ENCODE measurements at places on chromosomes 7 and 10.

DNA sequence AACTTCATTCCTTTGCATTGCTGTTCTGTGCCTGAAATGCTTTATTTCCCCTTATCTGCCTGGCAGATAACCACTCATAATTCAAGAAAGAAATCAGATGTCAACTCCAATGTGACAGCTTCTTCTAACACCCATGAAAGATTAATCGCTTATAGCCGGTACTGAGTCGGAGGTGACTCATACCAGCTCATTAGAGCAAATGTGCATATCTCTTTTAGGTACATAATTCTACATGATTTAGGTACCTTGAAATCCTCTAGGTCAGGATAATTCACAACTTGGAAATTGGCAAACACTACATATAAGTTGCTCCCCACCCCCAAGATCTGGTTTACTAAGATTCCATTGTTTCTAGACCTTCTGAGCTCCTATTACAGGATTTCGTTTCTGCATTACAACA lies 554.4 kb upstream of the SORCS1 start:
- DNase-seq = no peak

DNA sequence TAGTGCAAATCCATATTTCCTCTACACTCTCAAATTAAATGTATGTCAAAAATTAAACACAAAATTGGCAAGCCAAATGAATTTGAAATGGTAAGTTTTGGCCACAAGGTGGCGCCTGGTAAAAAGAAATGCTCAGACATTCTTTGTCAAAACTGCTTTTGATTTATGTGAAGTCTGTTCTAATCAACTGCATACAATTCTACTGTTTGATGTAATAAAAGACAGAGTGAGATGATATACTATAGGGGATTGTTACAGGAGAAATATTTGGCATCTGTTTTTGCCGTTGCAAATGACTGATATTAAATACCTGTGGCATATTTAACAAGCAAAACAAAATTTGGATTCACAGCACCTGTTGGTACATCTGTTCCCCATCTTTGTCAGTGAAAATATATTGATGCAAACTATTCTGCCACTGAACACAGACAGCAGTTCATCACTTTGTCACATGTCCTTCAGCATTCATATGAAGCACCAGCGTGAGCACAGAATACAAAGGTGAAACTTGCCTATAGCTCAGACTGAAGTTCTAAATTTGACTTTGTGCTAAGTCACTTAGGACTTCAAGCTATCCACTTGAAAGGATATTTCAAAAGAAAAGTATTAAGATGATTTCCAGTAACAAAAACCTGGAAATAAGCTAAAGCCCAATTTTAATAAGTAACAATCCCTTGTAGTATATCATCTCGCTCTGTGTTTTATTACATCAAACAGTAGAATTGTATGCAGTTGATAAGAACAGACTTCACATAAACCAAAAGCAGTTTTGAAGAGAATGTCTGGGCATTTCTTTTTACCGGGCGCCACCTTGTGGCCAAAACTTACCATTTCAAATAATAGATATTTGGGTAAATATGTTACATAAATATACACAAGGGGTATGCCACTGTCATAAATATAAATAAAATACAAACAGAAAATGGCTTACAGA lies 10.2 kb upstream of the CH25H start:
- peak; percentile 55 for DNase-seq

DNA sequence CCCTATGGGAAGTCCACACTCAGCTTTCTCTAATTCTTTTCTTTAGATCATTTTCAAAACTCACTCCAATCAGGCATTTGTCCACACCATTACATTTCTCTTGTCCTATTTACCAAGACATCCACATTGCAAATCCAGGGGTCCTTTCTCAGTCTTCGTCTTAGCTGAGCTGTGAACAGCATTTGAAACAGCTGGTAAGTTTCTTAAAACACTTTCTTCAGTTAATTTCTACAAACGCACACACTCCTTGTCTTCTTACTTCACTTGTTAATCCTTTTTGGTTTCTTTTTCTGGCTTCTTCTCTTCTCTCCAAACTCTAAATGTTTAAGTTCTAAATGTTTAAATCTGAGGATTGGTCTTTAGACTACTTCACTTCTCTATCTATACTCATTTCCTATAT lies 769.3 kb downstream of the PHTF2 start:
- DNase-seq = no peak

GRCh38 chr10:98886686-98887085 lies 349.0 kb downstream of the HPSE2 start:
- no peak for DNase-seq

DNA sequence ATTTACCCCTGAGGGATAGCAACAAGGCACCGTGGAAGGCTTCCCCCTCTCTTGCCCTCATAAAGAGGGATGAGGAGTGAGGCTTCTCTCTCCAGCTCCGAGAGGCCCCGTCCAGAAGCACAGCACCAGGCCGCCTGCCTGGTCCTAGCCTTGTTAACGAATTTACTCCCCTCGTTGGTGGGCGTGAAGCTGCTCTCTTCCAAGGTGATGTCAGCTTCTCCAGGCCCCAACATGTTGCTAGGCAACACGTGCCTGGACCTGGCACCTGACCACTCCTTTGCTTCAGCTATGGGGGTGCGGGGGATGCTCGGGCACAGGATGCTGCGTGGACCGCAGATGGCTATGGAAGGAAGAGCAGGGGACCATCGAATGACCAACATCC lies 135.2 kb upstream of the MGMT start:
- no peak for DNase-seq

GRCh38 chr10:48255722-48256121 lies 18.8 kb downstream of the FRMPD2 start:
- DNase-seq = no peak

GRCh38 chr7:77388055-77388641 lies 28.0 kb downstream of the GSAP start:
- DNase-seq = no peak

DNA sequence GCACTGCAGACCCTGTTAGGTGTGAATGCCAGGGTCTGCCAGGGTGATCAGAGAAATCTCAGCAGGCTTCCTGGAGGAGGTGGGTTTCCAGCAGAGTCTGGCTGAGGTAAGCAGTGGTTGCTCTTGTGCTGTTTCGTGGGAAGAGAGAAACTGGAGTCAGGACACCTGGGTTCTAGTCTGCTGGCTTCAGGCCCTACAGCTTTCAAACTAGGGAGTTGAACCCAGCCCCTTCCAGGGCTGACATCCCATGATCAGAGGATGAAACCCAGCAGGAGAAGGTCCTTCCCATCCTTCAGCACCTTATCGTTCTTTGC lies 116.8 kb downstream of the CDH23 start:
- DNase-seq = no peak

- DNase-seq = no peak
These were observed 501.2 kb upstream of the COBL start for GRCh38 chr7:51817694-51818225.

DNA sequence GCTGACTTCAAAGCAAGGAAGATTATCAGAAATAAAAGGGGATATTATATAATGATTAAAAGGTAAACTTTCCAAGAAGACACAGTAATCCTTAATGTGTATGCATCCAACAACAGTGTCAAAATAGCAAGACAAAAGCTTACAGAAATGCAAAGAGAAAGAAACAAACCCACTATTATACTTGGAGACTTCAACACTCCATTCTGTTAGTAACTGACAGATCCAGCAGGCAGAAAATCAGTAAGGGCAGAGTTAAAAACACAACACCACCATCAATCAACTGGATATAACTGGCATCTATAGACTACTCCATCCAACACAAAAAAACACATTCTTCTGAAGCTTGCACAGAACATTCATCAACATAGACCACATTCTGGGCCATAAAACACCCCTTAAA lies 103.8 kb downstream of the OR13A1 start:
- DNase-seq = no peak

DNA sequence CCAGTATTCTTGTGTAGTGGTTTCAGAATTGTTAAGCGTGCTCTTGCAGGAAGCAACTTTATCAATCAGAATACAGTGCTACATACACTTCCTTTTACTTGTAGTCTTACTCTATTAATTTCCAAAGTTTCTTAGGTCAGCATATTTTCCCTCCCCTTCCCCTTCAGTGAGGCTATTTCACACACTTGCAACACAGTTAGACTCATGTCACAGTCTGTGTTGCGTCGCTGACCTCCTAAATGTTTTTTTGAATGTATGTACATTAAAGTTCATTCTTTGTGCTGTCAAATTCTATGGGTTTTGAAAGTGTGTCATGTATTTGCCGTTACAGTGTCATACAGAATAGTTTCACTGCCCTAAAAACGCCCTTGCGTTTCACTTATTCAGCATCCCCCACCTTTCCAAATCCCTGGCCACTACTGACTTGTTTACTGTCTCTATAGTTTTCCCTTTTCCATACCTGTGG lies 5.4 kb upstream of the HKDC1 start:
- no peak for DNase-seq

DNA sequence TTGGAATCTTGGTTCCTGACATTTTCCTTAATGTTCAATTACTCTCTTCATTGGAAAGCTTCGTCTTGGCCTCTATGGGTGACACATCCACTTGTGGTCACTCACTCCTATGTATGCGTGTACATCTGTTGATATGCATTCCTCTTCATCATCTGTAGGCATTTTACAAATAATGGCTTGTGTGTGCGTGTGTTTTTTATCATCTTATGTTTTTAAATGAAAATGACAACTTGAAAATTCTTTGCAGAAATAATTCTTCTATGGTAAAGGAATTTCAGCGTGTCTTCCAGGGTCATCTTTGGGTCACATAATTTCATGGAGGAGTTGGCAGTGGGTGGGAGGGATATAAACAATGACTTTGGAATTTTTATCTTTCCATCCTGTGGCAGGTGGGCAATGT lies 925.1 kb downstream of the LRMDA start:
- DNase-seq = no peak

- peak; percentile 92 for DNase-seq
These were observed at the start of gene HOXA5 for GRCh38 chr7:27143023-27143949. Gene HOXA5, minus strand, starts transcription at chr7:27143681. Its CDS starts 74 bp downstream, at chr7:27143607.

DNA sequence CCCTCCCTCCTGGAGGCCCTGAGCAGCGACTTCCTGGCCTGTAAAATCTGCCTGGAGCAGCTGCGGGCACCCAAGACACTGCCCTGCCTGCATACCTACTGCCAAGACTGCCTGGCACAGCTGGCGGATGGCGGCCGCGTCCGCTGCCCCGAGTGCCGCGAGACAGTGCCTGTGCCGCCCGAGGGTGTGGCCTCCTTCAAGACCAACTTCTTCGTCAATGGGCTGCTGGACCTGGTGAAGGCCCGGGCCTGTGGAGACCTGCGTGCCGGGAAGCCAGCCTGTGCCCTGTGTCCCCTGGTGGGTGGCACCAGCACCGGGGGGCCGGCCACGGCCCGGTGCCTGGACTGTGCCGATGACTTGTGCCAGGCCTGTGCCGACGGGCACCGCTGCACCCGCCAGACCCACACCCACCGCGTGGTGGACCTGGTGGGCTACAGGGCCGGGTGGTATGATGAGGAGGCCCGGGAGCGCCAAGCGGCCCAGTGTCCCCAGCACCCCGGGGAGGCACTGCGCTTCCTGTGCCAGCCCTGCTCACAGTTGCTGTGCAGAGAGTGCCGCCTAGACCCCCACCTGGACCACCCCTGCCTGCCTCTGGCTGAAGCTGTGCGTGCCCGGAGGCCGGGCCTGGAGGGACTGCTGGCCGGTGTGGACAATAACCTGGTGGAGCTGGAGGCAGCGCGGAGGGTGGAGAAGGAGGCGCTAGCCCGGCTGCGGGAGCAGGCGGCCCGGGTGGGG lies 2.2 kb downstream of the TRIM56 start:
- no peak for DNase-seq

- DNase-seq = no peak
These were observed 62.5 kb upstream of the CAPZA2 start for GRCh38 chr7:116799916-116800315.

GRCh38 chr7:74002474-74003017 lies 25.4 kb upstream of the ELN start:
- no peak for DNase-seq

- DNase-seq = no peak
These were observed 211.1 kb upstream of the GALNT17 start for GRCh38 chr7:70920876-70921275.

DNA sequence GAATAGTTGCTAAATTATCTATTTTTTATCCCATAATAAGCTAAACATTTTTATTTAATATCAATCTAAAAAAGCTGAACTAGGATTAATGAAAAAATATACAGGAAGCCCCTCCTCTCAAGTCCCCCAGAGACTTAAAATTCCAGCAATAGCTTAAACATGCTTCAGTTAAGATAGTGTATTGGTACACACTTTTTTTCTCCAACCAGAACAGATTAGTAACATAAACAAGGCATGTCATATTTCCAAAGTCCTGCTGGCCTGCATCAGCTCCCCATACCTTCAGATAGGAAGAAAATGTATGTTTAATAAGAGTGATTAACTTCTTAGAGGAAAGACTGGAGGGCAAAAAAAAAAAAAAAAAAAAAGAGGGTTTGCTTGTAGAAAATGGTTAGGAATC lies 7.1 kb downstream of the TBX20 start:
- DNase-seq = no peak

DNA sequence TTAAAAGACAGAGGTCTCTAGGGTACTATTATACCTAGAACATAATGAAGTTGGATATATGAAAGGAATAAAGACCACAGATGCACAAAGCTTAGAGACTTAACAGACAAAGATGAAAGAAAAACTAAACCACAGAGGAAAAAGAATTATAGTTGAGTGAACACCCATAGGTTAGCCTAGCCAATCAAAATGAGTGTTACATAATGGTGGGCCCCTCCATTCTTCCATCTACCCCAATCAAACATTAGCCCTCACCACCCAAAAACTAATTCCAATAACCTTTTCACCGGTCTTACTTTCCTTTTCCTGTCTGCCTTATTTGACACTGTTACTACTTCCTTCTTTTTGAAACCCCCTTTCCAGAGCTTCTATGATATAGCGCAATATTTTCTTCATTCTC lies 130.1 kb downstream of the ELMO1 start:
- no peak for DNase-seq

DNA sequence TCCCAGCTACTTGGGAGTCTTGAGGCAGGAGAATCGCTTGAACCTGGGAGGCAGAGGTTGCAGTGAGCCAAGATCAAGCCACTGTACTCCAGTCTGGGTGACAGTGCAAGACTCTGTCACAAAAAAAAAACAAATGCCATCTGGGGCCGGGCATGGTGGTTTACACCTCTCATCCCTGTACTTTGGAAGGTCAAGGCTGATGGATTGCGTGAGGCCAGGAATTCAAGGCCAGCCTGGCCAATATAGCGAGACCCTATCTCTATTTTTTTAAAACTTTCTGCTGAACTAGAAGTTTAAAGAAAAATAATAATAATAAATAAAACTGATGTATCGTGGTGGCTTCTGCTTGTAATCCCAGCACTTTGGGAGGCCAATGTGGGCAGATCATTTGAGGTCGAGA lies 15.7 kb upstream of the RNF216 start:
- no peak for DNase-seq

DNA sequence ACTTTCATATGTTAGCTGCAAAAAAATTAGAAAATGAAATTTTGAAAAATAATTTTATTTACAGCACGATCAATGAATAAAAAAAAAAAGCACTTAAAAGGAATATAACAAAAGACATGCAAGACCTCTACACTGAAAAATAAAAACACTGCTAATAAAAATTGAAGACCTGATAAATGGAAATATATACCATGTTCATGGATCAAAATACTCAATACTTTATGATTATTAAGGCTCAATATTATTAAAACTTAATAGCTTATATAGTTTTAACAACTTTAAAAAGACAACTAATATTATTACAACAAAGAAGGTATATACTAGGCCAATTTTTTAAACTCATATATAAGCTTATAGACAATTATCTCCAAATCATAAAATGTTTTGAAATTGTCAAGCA lies 143.0 kb downstream of the GFRA1 start:
- no peak for DNase-seq

- DNase-seq = no peak
These were observed 8.8 kb upstream of the ZC3HAV1 start for GRCh38 chr7:139118234-139118804.

- DNase-seq = no peak
These were observed 80.7 kb downstream of the FZD1 start for GRCh38 chr7:91344911-91345310.

- no peak for DNase-seq
These were observed 23.1 kb downstream of the RPA3 start for GRCh38 chr7:7695111-7695817.

All from nephron progenitor cell (in vitro differentiated cells).